ENCODE measurements at places on chromosomes 1 and 21.
A peak's percentile ranks its signal among the peaks of the same experiment; 100 is the strongest.

DNA sequence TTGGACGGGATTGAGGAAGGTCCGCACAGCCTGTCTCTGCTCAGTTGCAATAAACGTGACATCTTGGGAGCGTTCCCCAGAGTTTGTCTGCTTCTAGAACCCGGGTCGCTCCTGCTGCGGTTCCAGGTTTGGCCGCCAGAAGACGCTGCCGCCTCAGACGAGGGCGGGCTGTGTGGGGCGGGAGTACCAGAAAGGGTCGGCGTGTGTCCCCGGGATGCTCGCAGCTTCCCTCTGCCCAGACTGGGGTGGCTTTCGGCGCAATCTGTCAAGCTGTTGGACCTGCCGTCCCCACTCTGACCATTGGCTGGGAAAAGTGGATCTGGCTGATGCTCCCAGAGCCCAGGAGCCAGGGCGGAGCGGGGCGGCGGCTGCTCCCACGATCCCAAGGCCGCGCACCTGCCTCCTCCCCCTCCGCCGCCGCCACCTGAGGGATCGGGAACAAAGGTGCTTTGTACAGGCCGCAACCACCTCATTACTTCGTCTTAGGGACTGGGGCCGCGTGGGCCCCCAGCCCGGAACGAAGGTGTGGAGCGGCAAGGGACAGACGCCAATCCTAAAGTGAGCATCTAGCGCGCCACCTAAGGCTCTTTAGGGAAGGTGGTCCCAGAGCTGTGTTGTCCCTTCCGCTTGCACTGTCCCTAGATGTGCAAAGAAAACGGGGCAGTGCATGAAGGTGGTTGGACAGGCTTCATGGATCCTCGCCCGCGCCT is 683 bp upstream of the EFNA4 start:
- peak; percentile 80 for DNase-seq

- DNase-seq = no peak
Measured at GRCh38 chr21:18191139-18191538, 53.5 kb upstream of the CHODL start.

- no peak for DNase-seq
Measured at GRCh38 chr1:41712081-41712480, 206.6 kb downstream of the HIVEP3 start.

- DNase-seq = no peak
Measured at GRCh38 chr1:66271904-66272254, 262.1 kb upstream of the SGIP1 start.

DNA sequence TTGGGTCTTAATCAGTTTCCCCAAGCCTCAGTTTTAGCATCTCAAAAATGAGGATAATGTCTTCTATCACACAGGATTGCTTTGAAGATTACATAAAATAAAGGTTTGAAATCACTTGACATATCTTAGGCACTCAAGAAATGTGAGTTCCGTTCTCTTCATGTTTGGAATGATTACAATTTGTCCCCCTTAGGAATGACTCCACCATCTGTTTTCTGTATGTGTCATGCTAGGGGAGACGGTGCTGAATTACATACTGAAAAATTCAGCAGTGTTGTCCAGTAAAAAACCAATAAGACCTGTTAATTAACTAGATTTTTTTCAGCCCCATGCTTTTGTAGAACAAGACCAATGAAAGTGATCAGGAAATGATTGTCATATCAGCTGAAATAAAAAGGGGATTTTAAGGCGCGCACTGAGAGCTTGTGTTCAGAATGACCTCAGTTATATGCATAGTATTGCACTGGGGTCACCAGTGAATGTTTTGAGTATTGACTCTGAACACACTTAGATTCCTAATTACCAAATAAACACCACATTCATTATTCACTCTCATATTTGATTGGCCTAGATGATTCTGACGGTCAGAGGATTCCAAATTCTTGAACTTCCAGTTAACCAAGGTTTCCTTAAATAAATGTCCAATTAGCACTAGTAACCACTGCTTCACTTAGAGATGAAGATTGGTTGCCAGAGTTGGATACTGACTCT is 114.5 kb upstream of the KCNK2 start:
- DNase-seq = no peak

GRCh38 chr1:164880199-164880598 is 321.2 kb downstream of the PBX1 start:
- no peak for DNase-seq

Data from CD4-positive, alpha-beta T cell treated with Interferon alpha-2 for 1 hour (primary cell).